ENCODE measurements at places on chromosomes 7 and 10. TPM values are rescaled to one million over a fixed set of nuclear protein-coding genes. Genes with fewer than 3 reads are reported as not detected.

DNA sequence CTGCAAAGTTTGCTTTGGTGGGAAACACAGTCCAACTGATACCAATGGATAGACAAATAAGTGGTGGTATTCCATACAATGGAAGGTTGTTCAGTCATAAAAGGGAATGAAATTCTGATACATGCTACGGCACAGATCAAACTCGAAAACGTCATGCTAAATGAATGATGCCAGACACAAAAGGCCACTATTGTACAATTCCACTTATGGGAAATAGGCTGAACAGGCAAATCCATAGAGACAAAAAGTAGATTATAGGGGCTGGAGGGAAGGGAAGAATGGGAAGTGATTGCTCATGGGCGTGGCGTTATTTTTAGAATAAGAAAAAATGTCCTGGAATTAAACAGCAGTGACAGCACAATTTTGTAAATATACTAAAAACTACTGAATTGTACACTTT lies 66.0 kb upstream of the FOXK1 start:
- no peak for DNase-seq

DNA sequence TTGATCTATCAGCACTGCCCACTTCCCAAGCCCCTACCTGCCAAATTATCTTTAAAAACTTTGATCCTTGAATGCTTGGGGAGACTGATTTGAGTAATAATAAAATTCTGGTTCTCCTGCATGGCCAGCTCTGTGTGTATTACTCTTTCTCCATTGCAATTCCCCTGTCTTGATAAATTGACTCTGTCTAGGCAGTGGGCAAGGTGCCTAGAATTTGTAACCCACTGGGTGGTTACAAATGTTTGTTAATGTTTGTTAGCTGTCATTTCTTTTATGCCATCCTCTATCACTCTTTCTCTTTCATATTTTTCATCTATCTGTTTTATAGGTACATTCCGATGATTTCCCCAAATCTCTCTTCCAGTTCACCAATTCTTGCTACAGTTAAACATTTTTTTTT lies 694.1 kb downstream of the TYW1 start:
- no peak for DNase-seq

GRCh38 chr10:28679581-28680357 lies 2.4 kb downstream of the BAMBI start:
- DNase-seq, result no peak

DNA sequence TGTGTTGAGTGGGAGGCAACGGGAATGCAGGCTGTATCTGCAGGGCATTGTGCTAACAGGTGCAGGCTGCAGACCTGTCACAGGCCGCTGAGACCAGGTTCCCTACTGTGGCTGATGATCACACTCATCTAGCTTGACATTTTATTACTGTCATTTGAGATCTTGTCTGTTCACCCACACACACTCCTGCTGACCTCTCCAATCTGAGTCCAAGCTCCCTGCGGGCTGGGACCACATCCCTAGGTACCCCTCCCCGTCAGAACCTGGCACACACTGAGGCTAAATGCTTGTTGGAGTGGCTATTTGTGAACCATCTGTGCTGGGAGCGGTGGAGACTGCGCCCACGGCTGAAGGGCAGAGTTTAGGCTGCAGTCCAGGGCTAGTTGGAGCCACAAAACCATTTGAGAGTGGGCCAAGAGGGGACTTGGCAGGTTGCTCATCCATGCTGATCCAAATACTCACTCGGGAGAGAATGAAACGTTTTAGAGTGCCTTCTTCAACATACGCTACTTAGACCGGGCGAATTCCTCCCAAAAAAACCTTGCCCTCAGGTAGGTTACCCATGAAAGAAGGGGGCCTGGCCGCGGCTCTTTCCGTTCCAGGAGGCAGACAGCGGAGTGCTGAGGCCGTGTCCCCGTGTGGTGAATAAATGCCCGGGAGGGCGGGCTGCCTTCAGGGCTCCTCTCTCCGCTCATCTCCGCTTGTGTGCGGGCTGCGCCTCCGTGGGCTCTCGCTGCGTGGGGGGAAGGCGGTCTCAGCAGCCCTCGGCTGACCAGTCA lies 164.4 kb downstream of the RGS10 start:
- no peak for DNase-seq

- DNase-seq, result no peak
Observed at GRCh38 chr10:34576797-34577196, 238.3 kb downstream of the PARD3 start.

LRRC18 gene
- total RNA-seq, result not detected

AP5Z1 gene
- 76.0 TPM for total RNA-seq

Data from glomerular endothelial cell (primary cell).